Left kidney (tissue), 8 donors: ENCODE measurements at places on chromosomes 3 and 15.

GRCh38 chr15:38873158-38873557 lies 308.5 kb upstream of the RASGRP1 start:
- DNase-seq = no peak

- no peak for DNase-seq
Observed at GRCh38 chr3:105354429-105354828, 12.3 kb upstream of the ALCAM start.

DNA sequence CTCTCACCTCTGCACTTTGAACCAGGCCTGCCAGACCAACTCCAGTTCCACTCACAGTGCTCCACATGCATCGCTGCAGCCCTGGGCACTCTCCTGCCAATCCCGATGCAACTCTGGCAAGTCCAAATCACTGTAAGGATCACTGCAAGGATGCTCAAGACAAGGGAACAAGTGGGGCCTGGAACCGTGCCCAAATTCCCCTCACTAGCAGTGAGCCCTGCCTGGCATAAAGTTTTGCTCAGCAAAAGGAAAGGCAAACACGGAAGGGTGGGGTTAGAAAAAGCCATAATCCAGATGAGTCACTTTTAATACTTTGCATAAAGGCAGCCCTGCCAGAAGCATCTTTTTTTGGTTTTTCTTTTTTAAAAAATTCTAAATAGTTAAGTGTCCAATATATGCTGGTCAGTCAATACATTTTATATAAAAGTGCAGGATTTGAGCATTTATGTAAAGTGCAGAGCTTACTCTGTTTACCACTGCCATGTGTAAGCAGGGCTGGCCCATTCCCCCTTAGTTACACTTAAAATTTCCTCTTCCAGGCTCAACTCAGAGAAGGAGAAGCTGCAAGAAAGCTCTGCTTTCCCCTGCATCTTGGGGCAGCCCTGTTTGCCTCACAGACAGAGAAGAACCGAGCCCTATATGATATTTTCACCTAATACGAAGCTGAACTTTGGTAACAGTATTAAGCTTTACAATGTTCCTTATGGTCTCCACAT lies 102.2 kb downstream of the CD47 start:
- DNase-seq = no peak

DNA sequence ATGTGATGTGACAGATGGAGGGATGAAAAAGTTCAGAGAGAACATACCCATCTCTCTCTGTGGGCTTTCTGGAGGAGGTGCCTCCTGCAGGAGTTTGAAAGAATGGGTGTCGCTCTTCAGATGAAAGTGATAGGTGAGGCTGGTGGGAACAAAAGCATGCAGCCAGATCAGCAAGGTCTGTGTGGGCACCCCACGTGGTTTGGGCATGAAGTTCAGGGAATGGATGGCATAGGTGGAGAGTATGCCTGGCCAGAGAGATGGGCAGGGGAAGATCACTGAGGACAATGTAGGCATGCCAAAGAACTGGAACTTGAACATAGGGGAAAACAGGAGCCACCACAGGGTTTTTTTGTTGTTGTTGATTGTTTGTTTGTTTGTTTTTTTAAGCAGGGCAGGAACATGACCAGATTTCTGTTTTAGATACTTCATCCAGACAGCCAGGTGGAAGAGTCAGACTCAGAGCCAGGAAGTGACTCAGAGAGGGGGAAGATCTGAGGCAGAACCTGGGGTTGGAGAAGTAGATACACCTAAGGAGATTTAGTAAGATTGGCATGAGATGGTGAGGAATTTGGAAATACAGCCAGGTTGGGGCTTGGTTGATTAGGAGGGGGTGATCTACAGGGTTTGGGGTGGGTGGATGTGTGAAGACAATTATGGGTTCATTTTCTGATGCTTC lies 64.8 kb upstream of the CLSTN2 start:
- no peak for DNase-seq

- no peak for DNase-seq
Observed at GRCh38 chr15:101428758-101429157, 60.7 kb downstream of the PCSK6 start.

DNA sequence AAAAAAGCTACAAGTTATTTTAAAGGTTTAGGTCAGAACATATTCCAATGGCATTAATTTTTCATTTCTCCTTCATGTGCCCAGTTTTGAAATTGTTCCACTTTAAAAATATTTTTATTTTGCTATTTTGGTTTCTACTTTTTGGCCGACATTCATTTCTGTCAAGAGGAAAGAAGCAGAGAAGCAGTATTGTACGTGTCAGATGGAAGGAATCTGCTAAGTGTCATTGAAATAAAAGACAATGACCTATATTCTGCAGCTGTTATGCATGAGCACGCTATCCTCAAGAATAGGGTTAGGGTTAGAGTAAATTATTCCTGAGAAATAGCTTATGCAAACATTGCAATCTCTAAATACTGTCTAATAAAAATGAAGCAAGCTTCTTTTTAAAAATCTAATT lies 941.7 kb downstream of the TUSC7 start:
- no peak for DNase-seq

DNA sequence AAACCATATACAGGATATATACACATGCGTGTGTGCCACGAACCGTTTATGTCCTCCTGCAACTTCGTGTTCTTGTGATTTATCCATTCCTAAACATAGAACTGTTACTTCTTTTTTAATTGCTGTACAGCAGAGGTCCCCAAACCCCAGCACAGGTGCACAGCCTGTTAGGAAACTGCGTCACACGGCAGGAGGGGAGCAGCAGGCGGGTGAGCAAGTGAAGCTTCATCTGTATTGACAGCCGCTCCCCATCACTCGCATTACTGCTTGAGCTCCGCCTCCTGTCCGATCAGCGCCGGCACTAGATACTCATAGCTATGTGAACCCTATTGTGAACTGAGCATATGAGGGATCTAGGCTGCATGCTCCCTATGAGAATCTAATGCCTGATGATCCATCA lies 34.9 kb upstream of the NRROS start:
- no peak for DNase-seq

GRCh38 chr3:195761567-195762248 lies 40.9 kb downstream of the MUC20 start:
- DNase-seq = no peak

GRCh38 chr15:61812476-61812875 lies 247.8 kb downstream of the VPS13C start:
- DNase-seq = no peak

GRCh38 chr15:30878515-30878914 lies 25.2 kb upstream of the FAN1 start:
- no peak for DNase-seq

DNA sequence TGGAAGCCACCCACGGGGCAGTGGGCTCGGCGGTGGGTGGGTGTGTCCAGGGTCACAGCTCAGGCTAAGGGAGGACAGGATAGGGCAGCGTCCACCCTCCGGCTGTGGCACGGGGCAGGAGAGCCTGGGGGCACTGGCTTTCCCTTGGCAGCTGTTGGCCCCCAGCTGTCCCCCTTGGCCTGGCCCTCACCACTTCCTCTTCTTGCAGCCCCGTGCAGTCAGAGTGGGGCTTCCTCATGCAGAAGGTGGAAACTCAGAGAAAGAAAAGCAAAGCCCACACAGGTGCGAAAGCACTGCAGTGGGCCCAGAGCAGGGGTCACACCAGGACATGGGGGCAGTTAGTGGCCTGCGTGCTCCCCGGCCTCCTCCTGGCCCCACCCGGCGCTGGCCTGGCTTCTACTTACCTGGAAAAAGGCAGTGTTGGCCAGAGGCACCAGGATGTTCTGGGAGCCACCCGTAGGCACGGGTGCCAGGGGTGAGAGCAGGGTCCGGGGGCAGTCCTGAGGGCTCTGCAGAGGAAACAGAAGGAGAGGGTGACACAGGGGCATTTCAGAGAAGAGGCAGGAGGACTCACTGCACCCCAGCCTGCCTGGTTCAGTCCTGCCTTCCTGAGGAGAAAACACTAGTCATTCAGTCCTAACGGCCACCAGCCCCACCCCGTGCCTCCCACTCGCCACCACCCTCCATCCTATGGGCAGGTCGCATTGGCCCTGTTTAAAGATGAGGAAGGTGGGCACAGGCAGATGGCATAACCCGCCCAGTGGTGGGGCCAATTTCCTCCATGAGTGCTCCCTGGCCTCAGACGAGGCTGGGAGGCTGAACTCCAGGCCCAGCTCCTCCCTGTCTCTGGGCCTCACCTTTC lies 28.3 kb downstream of the PLXND1 start:
- DNase-seq = no peak

DNA sequence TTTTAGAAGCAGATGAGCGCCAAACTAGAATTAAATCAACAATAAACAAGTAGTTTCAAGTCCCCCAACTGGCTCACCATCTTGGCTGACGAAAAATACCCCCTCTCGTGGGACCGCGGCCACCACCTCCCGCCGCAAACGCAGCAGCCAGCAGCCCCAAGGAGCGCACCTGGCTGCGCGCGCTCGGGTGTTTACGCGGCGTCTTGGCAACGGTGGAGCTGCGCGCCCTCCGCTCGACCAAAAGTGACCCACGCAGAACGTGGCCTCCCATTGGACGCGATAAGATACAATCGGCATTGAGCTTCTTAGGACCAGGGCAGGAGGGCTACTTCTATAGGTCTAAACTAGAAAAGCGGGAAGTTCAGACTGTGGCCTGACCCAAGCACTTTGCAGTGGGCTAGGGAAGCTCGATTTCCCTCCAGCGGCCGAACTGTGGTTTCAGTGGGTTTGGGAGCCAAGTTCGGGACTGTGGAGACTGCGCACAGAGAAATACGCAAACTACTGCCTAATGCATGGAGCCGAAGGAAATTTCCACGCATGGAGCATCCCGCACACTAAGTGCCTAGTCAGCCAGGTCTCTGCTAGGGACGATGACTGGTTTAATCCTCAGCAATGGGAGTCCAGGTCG lies at the start of gene MNS1:
Gene MNS1, minus strand, starts transcription at position 245 of the 628 bp plus-strand sequence. Its CDS starts 165 bp downstream, at position 80.
- peak; percentile 98 for DNase-seq

- no peak for DNase-seq
Observed at GRCh38 chr3:46059432-46059831, 32.1 kb upstream of the XCR1 start.

- no peak for DNase-seq
Observed at GRCh38 chr3:63877737-63878393, 14.2 kb downstream of the ATXN7 start.

- no peak for DNase-seq
Observed at GRCh38 chr3:87006844-87007439, 16.0 kb upstream of the VGLL3 start.

- DNase-seq = no peak
Observed at GRCh38 chr3:52506266-52506966, 11.3 kb downstream of the STAB1 start.
